ENCODE measurements at places on chromosomes 3 and 15.

- no peak for DNase-seq
These were observed 201.5 kb upstream of the IL12A start for GRCh38 chr3:159787178-159787574.

DNA sequence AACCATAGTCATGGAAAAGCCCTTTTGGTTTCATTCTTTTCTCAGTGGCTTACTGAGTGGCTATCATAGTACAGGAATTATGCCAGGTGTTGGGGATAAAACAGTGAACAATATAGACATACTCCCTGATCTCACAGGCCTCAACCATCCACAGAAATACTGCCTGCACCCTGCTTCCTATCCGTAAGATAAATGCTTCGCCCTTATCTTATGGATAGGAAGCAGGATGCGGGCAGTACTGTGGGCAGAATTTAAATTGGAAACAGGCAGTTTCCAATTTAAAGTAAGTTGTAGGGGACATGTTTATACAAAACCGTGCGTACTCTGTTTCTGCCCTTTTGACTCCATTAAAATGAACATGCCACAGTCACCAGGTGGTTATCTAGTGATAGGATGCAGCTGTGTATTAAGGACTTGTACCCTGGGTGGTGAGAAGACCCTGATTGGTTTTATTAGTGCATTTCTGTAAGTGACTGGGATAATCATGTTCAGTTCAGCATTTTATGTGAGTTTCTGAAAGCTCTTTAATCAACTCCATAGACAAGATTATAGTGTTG is 141.8 kb upstream of the BHLHE40 start:
- DNase-seq, result no peak

DNA sequence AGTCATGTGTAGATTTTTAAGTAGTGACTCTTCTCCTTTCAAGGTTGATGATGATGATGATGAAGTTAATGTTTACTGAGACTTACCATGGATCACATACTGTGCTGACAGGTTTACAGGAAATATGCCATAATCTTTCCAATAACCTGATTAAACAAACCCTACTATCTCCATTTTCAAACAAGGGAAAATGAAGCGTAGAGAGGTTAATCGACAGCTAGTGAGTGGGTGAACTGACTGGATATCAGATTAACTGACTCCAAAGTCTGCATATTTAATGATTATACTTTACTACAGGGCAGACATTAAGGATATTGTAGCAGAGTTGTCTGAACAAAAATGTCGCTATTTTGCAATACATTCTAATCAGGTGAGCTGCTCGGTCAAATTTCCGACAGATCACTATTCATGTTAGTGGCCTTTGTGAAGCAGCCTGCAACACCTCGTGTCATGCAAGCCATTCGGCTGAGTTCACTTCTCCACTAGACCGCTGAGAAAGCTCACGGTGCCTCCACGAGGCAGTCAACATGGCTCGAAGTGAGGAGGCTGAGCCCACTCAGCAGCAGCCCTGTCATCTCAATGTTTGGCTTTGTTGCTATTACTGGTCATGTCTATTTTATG is 264.2 kb downstream of the NFKBIZ start:
- no peak for DNase-seq

DNA sequence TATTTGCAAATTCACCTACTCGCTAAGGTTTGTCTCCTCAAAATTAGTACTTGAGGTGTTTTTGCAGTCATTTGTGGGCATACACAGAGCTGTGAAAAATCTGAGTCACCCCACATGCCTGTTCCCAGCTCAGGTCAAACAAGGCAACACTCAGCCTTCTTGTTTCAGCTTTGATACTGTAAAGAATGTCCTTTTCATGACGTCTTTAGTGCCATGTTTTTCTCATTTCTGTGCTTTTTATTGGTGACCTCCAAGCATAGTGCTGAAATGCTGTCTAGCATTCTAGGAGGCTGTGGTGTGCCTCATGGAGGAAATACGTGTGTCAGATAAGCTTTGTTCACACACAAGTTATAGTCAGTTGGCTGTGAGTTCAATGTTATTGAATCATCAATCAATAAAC is 8.8 kb downstream of the CAPN3 start:
- no peak for DNase-seq

- no peak for DNase-seq
These were observed 2.0 kb downstream of the WNT7A start for GRCh38 chr3:13877911-13878280.

DNA sequence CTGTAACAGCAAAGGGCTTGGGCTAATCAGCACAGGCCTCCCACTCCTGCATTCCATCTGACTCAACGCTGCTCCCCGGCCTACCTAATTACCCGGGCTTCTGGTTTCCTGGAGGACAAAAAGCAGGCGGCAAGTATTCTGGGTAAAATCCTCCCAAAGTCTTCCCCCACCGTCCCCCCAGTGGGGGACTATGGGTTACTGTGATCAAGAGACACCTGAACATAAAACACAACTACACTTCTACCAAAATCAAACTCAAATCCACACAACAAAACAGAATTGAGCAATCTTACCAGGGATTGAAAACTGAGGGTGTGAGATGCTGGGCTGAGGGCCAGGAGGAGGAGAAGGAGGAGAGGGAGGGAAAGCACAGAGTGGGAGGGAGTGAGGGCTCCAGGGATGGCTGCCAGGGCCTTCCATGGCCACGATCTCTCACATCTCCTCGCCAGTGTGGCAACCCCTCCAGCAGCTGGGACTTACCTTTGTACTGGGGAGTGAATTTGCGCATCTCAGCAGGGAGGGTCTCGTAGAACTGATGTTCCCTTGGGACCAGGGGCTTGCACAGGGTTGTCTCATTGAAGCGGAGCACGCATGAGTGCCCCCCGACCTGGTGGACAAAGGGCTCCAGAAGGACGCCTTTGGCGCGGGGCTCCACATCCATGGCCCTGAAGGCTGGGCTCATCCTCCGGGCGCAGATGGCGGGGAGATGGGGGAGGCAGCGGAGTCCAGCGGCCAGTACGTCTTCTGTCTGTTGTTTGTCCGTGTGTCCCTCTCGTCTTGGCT is 9.1 kb upstream of the NCKIPSD start:
- peak; percentile 71 for DNase-seq

DNA sequence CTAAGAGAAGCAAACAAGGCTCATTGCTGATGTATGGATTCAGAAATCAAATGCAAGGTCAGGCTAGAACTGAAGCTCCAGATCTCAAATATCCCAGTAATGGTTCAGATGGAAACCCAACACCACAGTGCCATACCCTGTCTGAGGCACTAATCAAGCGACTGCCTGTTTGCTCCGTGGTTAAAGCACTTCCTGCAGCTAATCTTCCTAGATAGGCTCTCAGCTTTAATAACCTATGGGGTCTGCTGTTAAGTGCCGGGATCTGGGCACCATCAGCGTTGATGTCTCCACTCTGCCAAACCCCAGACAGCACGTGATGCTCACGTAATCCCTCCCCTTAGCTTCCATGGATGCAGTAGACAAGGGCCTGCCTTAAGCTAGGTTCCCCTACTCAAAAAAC is 262.6 kb downstream of the MECOM start:
- no peak for DNase-seq

DNA sequence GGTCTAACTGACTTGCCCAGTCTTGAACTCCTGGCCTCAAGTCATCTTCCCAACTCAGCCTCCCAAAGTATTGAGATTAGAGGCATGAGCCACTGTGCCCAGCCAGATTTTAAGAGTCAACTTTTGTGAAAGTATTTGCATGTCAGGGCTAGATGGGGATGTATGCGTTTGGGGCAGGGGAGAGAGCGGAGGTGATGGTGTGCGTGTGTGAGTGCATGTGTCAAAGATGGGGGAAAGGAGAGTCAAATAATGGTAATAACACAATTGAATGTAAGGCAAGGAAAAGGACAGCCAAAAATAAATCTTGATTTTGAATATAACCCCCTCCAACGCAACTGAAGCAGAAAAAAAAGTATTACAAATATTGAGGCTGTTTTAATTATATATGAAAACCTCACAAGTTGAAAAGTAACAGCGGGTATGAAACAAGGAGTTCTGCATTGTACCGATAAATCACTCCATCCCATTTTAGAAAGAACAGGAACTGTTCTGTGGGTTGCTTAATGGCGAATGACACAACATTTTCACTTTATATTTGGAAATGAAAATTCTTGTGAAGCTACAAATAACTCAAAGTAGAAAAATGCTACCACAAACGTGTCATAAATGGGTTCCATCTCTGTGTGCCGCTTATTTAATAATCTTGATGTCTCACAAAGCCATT is 29.9 kb upstream of the LDHAL6B start:
- no peak for DNase-seq

- DNase-seq, result no peak
These were observed 6.3 kb downstream of the GORASP1 start for GRCh38 chr3:39101022-39101689.

GRCh38 chr3:29279286-29279685 is 1.6 kb upstream of the RBMS3 start:
- no peak for DNase-seq

DNA sequence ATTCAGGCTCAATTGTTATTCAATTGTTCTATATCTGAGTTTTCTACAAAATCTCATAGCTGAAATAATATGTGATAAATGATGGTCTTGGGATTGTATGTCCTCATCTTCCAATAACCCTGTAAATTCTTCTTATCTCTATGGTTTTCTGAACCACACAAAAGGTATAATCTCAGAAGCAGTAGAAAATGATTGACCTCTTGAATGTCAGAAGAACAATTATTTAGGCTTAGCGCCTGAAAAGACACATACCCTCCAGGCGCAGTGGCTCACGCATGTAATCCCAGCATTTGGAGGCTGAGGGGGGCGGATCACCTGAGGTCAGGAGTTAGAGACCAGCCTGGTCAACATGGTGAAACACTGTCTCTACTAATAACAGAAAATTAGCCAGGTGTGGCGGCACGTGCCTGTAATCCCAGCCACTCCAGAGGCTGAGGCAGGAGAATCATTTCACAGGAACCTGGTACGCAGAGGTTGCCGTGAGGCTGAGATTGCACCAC is 288.0 kb upstream of the TBC1D5 start:
- no peak for DNase-seq

GRCh38 chr3:13892304-13892703 is 12.4 kb upstream of the WNT7A start:
- DNase-seq, result no peak

DNA sequence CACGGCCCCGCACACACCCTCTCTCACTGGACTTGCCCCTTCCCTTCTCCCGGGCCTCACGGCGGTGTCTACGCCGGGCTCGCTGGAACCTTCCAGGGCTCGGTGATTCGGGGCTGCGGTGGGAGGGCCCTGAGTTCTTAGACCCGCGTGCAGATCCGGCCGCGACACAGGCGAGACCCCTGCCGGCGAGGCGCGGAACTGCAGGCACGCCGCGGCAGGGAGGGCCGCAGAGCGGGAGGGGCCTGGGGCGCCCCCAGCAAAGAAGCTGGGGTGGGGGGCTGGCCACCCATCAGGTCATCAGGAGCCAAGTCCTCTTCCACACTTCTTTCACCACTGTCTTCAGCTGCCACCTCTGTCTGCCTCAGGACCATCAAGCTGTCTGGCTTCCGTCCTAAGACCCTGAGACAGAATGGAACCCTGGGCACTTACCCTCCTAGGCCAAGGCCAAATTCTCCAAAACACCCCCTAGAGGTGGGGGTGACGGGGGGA is 164.5 kb downstream of the XXYLT1 start:
- no peak for DNase-seq

DNA sequence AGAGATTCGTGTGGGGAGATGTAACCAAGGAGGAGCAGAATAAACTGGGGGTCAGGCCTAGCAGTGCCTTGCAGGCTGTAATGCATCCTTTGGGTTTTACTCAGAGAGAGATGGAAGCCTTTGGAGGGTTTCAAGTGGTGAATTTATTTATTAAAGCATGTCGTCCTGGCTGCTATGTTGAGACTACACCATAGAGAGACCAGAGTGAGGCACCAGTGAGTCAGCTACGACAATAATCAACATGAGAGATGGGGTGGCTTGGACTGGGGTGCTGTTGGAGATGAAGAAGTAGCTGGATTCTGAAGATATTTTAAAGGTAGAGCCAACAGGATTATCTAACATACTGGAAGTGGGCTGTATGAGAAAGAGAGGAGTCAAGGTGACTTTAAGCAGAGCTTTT is 335.3 kb upstream of the ARHGEF26 start:
- no peak for DNase-seq

DNA sequence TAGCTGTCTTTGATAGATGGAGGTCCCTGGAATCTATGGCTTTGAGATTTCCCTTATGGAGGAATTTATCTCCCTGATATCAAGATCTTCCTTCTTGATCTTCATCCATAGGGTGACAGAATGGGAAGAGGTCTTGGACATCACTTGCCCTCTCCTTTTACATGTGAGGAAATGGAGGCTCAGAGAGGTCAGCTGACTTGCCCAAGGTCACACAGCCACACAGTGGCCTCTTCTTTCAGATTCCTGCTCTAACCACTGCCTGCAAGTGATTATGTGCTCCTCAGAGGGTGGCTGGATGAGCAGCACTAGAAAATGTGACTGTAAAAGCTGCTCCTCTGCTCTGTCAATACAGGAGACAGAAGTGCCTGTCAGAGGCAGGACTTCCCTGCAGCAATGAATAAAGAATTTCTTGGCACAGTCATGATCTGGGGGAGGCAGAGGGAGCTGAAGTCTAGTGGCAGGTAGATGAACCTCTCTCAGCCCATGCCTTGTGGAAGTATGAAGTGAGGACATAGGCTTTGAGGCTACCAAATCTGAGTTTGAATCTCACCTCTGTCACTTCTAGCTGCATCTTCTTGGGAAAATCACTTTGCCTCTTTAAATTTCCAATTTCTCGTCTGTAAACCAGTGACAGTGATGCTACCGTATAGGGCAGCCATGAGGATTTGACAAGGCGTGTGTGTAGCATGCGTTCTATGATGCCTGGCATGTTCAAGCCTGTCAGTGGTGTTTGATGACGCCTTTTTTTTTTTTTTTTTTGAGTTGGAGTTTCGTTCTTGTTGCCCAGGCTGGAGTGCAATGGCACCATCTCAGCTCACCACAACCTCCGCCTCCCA is 12.0 kb downstream of the SSUH2 start:
- DNase-seq, result no peak

- no peak for DNase-seq
These were observed 605.2 kb upstream of the NAALADL2 start for GRCh38 chr3:174253940-174254339.

GRCh38 chr15:92168066-92168683 is 225.5 kb upstream of the ST8SIA2 start:
- no peak for DNase-seq

DNA sequence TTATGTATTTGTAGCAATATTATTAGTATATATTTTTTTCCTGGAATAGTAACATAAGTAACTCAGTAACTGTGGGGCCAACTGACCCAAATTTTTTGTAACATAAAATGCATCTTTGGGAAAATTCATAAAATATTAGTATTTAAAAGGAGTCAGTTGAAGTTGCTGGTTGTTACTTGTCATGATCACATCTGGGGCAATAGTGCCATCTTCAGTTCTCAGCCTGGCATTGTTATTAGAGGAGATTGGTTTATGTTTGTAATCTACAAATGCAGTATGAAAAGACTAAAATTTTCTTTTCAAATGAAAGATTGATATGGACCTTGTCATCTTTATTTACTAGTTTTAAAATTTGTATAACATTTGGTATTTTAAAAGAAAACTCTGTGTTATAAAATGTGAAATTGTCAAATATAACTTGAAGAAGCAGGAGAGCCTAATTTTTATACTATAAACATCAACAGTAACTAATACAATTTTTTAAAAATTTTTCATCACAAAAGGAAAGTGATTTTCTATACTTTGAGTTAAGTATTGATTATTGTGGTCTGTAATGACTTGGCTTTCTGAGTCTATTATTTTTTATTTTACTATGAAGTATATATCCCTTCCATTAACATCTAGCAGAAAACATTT is 38.8 kb upstream of the MLF1 start:
- peak; percentile 41 for DNase-seq

Measured in hippocampal formation (tissue), 2 donors.